ENCODE measurements at places on chromosomes 16 and 17.

GRCh38 chr17:80101946-80102663, 724 bp downstream of the GAA start:
- no peak for DNase-seq

DNA sequence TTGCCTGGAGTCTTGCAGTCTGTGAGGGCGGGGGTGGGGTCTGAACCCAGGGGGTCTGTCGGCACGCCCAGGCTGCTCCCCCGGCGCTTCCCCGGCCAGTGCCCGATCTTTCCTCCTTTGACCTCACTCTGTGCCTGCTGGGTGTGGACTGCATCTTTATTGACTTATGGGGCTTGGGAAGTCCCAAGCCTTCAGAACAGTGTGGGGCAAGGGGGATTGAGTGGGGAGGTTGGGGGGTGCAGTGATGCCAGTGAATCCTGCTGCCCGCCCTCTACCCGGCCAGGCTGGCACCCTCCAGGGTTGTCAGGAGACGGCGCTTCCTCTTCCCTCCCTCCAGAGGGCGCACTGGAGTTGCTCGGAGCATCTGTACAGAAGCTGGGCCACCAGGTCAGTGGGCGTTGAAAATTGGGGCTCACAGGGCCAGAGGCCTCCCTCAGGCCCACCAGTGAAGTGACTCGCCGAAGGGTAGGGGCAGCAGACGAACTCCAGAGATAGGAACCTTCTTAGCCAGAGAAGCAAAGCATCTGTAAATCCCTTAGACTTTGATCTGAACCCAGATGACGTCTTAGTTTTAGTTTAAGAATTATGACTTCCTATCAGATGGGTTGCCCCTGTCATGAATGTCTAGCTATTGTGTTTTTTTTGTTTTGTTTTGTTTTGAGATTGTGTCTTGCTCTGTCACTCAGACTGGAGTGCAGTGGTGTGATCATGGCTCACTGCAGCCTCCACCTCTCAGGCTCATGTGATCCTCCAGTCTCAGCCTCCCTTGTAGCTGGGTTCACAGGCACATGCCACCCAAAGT, 184.8 kb upstream of the CIBAR2 start:
- DNase-seq = no peak

- no peak for DNase-seq
Measured at GRCh38 chr16:47204736-47205504, 61.2 kb upstream of the NETO2 start.

- no peak for DNase-seq
Measured at GRCh38 chr17:34398990-34399389, 36.0 kb upstream of the CCL1 start.

All from esophagus squamous epithelium (tissue), 5 donors.